Central memory CD4-positive, alpha-beta T cell (primary cell): ENCODE measurements at places on chromosomes 6 and 20.

GRCh38 chr20:577167-577791 lies 32.8 kb downstream of the TCF15 start:
- DNase-seq, result no peak

- no peak for DNase-seq
Measured at GRCh38 chr6:42404484-42404883, 47.2 kb downstream of the TRERF1 start.

- DNase-seq, result no peak
Measured at GRCh38 chr6:165469483-165469882, 160.1 kb upstream of the C6orf118 start.

GRCh38 chr6:6417475-6417874 lies 97.0 kb upstream of the F13A1 start:
- no peak for DNase-seq

DNA sequence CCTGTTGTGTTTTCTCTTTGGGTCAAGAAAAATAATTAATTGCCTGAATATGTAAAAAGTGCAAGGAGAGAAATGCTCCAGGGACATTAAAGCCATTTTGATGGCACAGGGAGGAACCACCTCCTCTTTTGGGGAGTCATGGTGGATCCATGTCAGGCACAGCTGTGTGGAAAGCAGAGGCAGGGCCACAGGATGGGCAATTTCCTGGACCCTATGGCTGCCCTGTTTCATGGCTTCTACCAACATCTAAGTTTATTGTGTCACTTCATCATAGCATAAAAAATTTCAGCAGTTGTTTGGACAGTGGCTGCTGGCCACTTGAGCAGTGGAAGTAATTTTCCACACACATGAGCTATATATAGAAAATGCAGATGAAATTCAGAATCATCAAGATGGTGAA lies 238.2 kb downstream of the SYNE1 start:
- DNase-seq, result no peak

- DNase-seq, result no peak
Measured at GRCh38 chr6:686497-686896, 6.4 kb downstream of the EXOC2 start.

- DNase-seq, result no peak
Measured at GRCh38 chr6:108585359-108585758, 24.6 kb downstream of the FOXO3 start.
